ENCODE measurements at places on chromosomes 3 and 15.

DNA sequence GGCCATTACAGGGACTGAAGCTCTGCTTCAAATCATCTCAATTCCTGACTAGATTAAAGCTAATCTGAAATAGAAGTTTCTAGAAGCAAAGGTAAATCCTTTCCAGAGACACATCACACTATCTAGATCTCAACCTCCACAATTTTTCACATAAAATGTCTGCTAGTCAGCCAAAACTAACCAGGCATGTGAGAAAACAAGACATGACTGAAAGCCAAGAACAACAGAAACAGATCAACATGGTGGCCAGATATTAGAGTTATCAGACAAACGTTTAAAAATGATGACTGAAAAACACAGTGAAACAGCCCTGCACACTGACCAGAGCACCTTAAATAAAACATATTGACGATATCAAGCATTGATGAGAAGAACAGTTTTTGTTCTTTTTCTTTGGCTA lies 59.1 kb downstream of the SUMF1 start:
- no peak for DNase-seq

GRCh38 chr15:48536681-48537091 lies 108.8 kb downstream of the FBN1 start:
- no peak for DNase-seq

DNA sequence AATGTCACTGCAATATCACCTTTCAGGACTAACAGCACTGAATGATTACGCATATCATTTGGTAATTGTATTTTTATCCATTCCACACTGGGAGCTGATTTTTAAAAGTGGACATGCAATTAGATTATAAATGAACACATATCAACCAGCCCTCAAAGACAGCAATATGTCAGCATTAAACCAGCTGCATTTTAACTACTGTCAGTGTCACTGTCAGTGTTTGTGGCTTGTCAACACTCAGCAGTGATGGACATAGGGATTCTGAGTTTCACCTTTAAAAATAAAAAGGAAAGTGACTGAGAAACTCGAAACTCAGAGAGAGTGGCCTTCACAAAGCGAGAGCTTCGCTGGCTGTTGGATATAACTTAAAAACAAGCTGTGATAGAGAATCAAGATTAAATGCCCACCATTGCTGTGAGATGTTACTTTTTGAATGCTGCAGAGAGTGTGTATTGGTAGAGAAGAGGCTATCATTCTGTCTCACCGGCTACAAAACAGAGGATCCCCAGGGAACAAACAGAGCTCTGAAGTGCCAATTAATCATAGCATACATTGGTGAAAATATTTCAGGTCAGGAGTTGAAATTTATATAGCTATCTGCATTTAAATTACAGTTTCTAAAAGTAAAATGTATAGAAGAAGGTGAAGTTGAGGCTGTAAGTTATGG lies 635.8 kb downstream of the SQOR start:
- DNase-seq, result no peak

DNA sequence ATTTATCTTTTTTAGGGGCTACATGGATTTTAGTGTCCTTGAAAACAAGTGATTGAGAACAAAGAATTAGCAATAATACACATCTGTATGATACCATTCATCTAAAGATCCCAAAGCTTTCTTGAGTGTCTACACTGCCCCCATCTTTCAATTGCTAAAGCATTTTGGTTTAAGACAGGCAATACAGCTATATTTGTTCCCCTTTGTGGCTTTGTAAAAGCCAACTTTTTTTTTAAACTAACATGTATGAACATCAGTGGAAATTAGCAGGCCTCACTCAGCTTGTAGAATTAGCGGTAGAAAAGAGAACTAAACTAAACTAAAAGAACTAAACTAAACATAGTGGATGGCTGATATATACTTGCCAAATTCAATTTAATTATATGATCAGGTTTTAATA lies 449.6 kb downstream of the MECOM start:
- no peak for DNase-seq

DNA sequence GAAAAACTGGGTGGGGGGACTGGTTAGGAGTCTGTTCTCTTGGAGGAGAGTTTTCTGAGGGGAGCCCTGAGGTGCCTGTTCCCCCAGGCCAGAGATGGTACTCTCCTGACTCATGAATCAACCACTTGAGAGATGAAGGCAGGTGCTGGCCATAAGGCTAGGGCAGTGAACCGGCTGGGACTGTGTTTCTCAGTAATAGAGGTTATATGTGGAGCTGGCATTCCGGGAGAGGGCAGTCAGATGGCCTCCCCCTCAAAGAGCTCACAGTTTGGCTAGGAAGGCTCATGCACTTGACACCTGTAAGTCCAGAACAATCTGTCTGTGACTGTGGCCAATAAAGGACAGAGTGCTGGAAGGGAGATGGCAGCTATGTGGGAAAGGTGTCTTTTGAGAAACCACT lies 10.0 kb upstream of the SCN10A start:
- no peak for DNase-seq

DNA sequence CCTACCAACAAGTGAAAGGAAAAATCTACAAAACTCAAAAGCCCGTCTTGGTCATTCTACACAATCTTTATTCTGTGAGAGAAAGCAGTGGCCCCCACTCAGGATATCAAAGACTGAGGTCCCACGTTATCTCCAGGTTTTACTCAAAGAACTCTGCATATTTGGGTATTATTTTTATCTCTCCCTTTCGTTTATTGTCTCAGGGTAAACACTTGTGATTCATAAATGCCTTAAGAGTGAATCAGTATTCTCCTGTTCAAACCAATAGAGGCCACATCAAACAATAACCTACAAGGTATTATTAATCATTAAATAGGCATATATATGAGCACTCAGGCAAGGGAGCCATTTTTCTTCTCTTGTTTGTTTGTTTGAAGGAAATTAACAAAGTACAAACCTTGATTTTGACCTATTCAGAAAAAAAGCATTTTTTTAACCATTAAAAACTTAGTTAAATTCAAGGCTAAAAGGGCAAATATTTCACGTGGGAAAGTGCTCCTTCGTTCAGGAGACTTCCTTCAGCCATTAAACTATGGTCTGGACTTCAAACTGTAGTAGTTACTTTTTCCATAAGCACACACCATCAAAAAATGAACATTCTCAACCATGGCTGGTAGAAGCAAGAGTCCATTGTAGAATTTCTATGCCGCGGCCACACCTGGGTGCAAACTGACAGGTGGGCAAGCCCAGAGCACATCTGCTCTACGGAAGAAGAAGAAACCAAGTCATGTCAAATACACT lies 13.9 kb upstream of the HES1 start:
- DNase-seq, result no peak

Data from activated CD4-positive, alpha-beta T cell treated with anti-CD3 and anti-CD28 coated beads for 4 hours (primary cell).